Breast epithelium (tissue), 4 donors: ENCODE measurements at places on chromosomes 3 and 15.

- no peaks in the 10 kb centered on the region for H3K36me3 ChIP-seq
- H3K4me3 ChIP-seq = no peak overlapping the region
- no peak overlapping the region for H3K27ac ChIP-seq
- no peaks in the 10 kb centered on the region for H3K27me3 ChIP-seq
- no peaks in the 10 kb centered on the region for H3K4me1 ChIP-seq
Measured at GRCh38 chr3:8911781-8912180, 51.5 kb downstream of the RAD18 start.

- no peaks in the 10 kb centered on the region for H3K4me1 ChIP-seq
- no peak overlapping the region for H3K4me3 ChIP-seq
- DNase-seq = no peak
- H3K27me3 ChIP-seq = no peaks in the 10 kb centered on the region
- H3K36me3 ChIP-seq = no peaks in the 10 kb centered on the region
Measured at GRCh38 chr3:14411166-14411526, 8.7 kb downstream of the SLC6A6 start.

- H3K27me3 ChIP-seq = no peaks in the 10 kb centered on the region
- no peaks in the 10 kb centered on the region for H3K36me3 ChIP-seq
- H3K27ac ChIP-seq = no peak overlapping the region
- H3K4me1 ChIP-seq = no peaks in the 10 kb centered on the region
- no peak for DNase-seq
Measured at GRCh38 chr15:79373728-79374127, 58.4 kb upstream of the MINAR1 start.

DNA sequence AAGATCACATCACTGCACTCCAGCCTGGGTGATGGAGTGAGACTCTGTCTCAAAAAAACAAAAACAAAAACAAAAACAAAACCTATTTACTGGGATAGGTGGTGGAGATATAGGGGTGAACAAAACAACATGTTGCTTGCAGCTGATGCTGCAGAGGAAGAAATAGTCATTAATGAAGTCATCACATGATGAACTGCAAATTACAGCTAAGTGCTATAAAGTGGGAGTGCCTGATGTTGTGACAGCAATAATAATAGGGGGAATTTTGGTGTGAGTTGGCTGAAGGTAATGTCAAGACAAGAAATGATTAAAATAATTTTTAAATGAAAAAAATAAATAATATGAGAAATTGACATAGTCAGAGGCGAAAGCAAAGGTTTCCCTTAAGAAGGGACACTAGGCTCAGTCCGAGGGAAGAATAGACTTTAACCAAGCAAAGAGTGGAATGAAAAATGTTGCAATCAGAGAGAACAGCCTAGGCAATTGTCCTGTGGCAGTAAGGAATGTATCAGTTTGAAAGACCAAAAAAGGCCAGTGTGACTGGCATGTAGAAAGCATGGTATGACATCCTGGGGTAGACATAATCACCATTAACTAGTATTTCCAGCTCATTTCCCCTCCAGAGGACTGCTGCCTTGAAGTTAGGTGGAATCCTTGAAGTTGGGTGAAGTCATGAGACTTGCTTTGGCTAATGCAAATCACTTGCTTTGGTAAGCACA lies 14.7 kb upstream of the PIK3CB start:
- no peaks in the 10 kb centered on the region for H3K4me1 ChIP-seq
- H3K27ac ChIP-seq = no peak overlapping the region
- H3K4me3 ChIP-seq = no peak overlapping the region
- no peak for DNase-seq
- no peaks in the 10 kb centered on the region for H3K27me3 ChIP-seq

DNA sequence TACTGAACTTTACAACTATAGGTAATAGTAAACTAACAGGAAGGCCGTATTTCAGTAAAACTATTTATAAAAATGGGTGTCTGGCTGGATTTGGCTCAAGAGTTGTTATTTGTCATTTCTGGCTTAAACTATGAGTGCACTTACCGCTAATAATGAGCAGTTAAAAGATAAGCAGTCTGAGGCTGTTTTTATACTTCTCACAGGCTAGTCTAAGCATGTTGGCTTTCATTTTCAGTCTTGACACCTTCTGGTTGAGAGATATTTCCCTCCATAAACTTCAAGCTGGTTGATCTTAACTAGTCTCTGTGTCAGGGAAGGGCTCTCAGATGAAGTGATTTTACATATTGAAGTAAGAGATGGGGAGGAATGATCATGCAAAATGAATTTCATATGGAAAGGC lies 96.1 kb downstream of the RSRC1 start:
- no peaks in the 10 kb centered on the region for H3K4me1 ChIP-seq
- DNase-seq = no peak
- no peaks in the 10 kb centered on the region for H3K36me3 ChIP-seq
- no peaks in the 10 kb centered on the region for H3K27me3 ChIP-seq
- H3K4me3 ChIP-seq = no peak overlapping the region

DNA sequence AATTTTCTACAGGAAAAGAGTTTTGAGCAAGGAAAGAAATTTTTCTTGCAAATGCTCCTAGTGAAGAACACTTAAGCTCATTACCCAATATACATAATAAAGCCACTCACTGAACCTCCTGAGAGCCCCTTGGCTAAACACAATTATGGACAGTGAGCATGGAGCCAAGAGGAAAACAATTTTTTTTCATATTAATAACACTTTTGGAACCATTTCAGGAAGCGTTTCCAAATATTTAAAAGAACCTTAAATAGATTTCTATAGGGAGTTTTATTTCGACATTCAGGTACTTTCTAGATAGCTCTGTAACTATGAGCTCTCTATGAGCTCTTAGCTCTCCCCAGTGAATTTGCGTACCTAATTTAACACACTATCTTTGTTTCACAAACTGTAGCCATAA lies 581.1 kb downstream of the ZNF385D start:
- H3K27ac ChIP-seq = no peak overlapping the region
- H3K36me3 ChIP-seq = no peaks in the 10 kb centered on the region
- H3K4me1 ChIP-seq = no peaks in the 10 kb centered on the region
- DNase-seq = no peak
- no peak overlapping the region for H3K4me3 ChIP-seq
- no peaks in the 10 kb centered on the region for H3K27me3 ChIP-seq

GRCh38 chr15:41915255-41915994 lies 21.6 kb upstream of the SPTBN5 start:
- no peak overlapping the region for H3K4me3 ChIP-seq
- H3K27me3 ChIP-seq = no peaks in the 10 kb centered on the region
- no peaks in the 10 kb centered on the region for H3K36me3 ChIP-seq
- H3K4me1 ChIP-seq = no peaks in the 10 kb centered on the region

- DNase-seq = no peak
- H3K27ac ChIP-seq = no peak overlapping the region
- H3K4me3 ChIP-seq = no peak overlapping the region
Measured at GRCh38 chr15:57165992-57166391, 210.3 kb upstream of the CGNL1 start.

- no peak overlapping the region for H3K27ac ChIP-seq
- H3K27me3 ChIP-seq = no peaks in the 10 kb centered on the region
- no peaks in the 10 kb centered on the region for H3K36me3 ChIP-seq
- DNase-seq = no peak
- no peaks in the 10 kb centered on the region for H3K4me1 ChIP-seq
- no peak overlapping the region for H3K4me3 ChIP-seq
Measured at GRCh38 chr3:195766671-195767070, 45.1 kb downstream of the MUC4 start.

DNA sequence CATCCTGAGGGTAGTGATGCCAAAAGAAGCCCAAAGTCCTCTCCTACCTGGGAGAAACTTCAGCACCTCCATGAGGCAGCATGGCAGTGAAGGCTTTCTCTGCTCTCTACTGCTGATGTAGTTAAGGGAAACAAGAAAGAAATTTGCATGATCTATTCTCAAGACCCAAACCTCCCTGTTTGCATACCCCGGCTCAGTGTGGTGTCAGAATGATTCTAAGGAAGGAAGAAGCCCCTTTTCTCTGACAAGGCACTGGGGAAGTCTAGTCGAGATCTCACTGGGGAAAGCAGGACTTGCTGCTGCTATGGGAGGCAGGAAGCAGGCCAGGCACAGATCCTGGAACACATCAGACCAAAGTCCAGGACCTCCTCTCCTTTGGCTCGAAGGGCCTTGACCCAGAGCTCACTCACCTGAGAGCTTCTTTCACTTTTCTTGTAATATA lies 89.4 kb upstream of the ICE2 start:
- DNase-seq = no peak
- no peaks in the 10 kb centered on the region for H3K27me3 ChIP-seq
- no peak overlapping the region for H3K4me3 ChIP-seq
- H3K4me1 ChIP-seq = no peaks in the 10 kb centered on the region
- no peak overlapping the region for H3K27ac ChIP-seq
